ENCODE measurements at places on chromosomes 13 and 19. TPM values are rescaled to one million over a fixed set of nuclear protein-coding genes. Genes with fewer than 3 reads are reported as not detected.

The TEX29 gene
- 0.53 TPM for total RNA-seq

The TTYH1 gene
- total RNA-seq: 0.33 TPM

The MBD3L3 gene
- total RNA-seq: not detected

DNA sequence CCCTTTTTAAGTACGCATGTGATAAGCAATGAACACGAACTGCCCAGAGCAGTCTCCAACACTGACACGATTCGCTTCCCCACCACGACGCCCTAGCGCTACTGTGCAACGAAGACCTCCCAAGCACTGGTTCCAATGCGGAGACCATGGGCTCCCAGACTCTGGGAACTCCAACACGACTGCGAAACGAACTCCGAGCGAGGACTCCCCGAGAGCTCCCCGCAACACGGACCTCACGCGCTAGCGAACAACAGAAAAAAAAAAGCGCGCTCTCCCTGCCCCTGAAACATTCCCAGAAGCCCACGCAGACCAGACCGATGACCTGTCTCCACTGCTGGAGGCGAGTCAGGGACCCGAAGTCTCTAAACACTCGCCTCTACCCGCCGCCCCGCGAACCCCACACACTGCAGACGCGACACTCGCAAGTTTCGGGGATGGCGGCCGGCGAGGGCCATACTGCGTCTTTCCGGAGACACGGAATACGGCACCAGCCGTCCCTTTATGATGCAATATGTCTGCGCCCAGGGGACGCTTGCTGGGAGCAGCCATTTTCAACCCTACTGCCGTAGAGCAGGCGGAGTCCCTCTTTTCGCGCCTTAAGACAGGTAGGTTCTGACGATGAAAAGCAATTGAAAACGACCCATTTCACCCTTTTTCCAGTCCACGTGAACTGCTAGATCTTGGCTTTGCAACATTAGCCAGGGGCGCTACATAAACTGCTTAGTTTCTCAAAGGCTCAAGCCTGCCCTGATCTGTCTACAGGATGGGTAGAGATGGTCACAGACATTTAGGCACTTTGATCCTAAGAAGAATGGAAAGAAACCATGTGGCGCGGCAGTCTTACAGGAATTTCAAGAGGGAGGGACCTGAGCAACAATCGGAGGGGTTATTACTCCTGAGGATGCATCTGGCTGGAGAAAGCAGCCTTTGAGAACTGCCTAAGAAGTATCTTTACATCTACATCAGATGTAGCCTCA is at the start of gene ZNF577:
ZNF577 (minus strand) TSS at position 430 of the 977 bp plus-strand sequence. CDS start 7,569 bp downstream, outside the sequence.
- DNase-seq: peak; percentile 92

- no peak for DNase-seq
Measured at GRCh38 chr19:7349961-7350711, 1.4 kb downstream of the ARHGEF18 start.

- DNase-seq: no peak
Measured at GRCh38 chr19:42178791-42179674, 38.4 kb downstream of the DEDD2 start.

GRCh38 chr19:5837761-5838352 is 1.6 kb downstream of the FUT6 start:
- no peak for DNase-seq

GRCh38 chr19:51079481-51080110 is 3.1 kb downstream of the KLK14 start:
- DNase-seq: no peak

DNA sequence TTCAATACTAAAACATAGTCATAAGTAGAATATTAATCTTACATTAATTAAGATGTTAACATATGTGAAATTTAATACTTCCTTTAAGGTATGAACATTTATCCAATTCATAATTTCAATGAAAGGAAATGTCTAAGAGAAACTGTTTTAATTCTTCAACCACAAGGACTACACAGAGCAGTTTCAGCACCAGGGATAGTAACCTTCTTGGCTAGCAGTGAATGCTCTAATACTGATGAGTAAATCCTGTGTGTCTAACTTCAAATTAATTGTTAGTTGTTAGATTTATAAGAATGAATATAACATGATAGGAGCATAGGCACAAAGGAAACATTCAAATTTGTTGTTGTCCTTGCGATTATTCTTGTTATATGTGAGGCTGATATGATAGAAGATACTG is 15.6 kb upstream of the NBEA start:
- DNase-seq: no peak

DNA sequence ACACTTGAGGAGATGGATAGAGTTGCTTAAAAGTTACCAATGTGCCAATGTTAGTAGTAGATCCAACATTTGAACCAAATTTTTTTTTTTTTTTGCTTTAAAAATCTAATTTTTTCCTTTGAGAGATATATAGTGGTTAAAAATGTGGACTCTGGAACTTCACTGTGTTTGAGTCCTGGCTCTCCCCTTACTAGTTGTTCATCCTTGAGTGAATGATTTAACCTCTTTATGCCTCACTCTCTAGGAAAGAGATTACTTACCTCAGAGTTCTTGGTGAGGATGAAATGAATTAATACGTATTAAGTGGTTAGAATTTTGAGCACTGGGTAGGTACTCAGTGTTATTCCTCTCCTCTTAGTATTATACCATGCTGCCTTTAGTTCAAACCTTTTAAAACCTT is 24.3 kb downstream of the PDS5B start:
- no peak for DNase-seq

DNA sequence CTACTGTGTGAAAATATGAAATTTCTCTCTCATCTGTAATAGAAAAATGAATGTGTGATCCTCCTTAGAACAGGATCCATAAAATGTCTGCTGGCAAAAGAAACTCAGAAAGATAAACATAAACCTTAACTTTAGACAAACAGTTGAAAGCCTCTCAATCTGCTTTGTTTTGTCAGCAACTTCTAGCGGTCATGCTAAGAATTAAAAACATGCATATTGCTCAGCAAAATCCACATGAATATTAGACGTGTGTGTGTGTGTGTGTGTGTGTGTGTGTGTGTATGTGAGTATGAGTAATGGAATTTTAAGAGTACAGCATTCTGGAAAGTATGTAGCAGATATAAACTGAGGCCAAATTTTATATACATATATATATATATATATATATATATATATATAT is 1779.2 kb upstream of the MIR17HG start:
- no peak for DNase-seq

GRCh38 chr19:11256189-11256588 is 6.1 kb downstream of the DOCK6 start:
- no peak for DNase-seq

GRCh38 chr19:33040994-33041827 is 23.5 kb downstream of the RHPN2 start:
- DNase-seq: peak; percentile 94

GRCh38 chr13:47250146-47250545 is 353.3 kb upstream of the HTR2A start:
- DNase-seq: no peak

DNA sequence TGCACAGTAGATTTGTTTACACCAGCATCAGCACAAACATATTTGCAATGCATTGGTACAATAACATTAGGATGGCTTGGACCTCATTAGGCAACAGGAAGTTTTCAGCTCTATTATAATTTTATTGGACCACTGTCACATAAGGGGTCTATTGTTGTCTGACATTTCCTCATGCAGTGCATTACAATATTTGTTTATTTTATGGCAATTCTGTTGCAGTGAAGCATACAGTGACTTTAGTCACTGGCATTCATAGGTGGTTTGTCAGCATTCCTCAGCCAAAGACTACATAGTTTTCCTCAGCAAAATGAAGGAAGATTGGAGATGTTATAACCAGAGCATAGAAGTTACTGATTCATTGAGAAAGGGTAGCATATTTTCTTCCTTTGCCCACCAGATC is 1732.9 kb downstream of the PCDH9 start:
- DNase-seq: no peak

- DNase-seq: no peak
Measured at GRCh38 chr13:74278901-74279300, 144.7 kb upstream of the KLF12 start.

GRCh38 chr13:33487575-33488243 is 202.2 kb upstream of the STARD13 start:
- no peak for DNase-seq

Data from left lobe of liver (tissue), 2 donors.